ENCODE measurements at places on chromosomes 6 and 20.
A peak's percentile ranks its signal among the peaks of the same experiment; 100 is the strongest.

GRCh38 chr6:138645976-138646640, 127.5 kb upstream of the CCDC28A start:
- no peak for DNase-seq

DNA sequence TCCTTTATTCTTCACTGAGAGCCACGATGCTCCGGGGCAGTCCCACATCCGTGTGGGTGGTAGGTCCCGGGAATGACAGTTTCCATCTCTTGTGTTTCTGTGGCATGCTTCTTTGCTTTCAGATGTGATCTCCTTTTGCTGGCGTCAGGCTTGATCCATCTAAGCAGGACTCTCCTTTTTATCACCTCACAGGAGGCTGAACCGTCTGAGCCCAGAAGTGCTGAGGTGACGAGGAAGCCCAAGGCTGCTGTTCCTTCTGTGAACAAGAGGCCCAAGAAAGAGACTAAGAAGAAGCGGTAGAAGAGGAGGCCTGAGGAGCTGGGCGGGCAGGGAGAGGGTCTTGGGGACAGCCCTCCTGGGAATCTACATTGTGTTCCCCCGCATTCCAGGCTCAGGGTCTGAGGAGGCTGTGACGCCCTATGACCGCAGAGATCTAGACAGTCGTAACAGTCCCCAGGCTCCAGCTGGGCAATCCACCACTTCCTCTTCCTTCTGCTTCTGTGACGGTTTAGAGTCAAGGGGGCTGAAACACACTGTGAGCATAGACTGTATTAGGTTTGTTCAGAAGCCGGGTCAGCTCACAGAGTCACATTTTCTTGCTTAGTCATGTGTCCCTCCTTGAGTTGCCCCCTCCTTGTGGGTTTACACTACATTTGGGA, 26.8 kb downstream of the MANBAL start:
- DNase-seq: peak; percentile 35

GRCh38 chr6:35707714-35708407, 19.1 kb upstream of the FKBP5 start:
- no peak for DNase-seq

- DNase-seq: no peak
Measured at GRCh38 chr20:14888134-14888533, 550.7 kb upstream of the FLRT3 start.

DNA sequence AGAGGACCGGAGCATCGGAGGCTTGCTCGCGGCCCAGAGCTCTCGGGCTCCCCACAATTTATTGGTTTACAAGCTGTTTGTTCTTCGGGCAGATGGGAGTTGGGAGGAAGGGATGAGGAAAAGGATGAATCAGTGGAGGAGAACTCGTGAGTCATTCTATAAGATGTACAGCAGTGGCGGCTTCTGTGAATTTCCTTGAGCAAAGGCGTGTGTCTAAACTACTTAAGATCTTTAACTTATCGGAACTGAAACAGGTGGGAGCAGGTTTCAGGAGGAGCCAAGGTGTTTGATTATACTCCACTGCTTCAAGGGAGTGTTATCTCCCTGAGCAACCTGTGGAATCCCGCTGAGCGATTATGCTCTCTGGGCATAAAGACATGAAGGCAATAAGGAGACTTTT, 50.5 kb upstream of the IBTK start:
- DNase-seq: no peak

DNA sequence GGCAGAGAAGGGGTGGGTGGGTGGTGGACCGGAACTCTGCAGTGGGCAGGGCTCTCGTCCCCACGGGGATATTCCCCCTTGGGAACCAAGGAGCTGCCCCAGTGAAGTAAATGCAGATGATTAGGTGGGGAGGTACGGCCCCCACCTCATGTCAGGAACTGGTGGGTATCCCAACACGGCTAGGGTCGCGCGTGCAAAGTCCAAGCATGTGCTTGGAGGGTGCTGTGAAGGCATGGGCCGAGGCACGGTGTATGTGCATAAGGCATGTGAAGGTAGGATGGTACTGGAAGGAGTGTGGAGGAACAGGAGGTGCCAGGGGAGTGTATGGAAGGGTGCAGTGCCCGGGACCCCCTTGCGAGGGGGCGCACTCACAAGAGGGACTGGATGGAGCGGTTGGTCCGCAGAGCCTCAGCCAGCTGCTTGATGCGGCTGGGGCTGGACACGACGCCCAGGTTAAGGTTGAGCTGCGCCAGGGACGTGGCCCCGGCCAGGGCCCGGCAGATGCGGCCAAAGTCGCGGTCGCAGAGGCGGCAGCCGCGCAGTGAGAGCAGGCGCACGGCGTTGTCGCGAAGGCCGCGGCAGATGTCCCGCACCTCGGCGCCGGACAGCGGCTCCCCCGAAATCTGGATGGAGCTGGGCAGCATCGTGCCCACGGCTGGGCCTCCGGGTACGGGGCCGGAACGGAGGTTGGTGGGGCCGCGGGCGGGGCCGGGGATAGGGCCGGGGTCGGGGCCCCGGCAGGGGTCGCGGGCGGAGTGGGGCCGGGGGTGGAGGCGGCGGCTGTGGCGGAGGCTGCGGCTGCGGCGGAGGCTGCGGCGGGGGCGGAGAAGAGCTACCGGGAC, 783 bp downstream of the LRRC73 start:
- DNase-seq: no peak

Measured in HL-60 (cell line).